ENCODE measurements at places on chromosomes 6 and 20.

DNA sequence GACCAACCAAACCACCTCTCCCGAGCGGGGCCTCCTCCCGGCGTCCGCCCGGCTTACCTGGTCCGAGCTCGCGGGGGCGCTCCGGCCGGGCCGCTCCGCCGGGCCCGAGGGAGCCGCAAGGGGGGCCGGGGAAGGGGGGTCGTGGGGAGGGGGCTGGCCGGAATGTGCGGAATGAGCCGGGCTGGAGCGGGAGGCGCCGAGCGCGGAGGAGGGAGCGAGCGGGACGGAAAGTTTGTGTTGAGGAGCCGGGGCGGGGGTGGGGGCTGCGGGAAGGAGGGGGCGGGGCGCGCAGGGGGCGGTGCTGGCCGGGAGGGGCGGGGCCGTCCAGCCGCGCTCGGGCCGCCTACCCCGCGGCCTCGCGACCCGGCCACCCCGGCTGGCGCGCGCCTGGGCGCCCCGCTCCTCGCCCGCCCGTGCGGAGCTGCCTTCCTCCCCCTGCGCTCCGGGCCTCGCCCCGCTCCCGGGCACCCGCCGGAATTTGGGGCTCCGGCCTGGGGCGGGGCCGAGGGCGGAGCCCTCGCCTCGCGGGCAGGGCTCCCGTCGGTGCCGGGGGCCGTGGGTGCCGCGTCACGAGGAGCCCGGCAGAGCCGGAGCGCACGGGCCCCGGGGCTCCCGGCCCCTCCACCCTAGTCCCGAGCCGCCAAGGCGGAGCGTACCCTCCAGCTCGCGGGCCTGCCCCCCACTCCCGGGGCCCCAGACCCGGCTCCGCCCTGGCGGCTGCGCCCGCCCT, at the start of gene TEAD3:
TEAD3 (minus strand) TSS at position 239 of the 730 bp plus-strand sequence.
- DNase-seq, result no peak

DNA sequence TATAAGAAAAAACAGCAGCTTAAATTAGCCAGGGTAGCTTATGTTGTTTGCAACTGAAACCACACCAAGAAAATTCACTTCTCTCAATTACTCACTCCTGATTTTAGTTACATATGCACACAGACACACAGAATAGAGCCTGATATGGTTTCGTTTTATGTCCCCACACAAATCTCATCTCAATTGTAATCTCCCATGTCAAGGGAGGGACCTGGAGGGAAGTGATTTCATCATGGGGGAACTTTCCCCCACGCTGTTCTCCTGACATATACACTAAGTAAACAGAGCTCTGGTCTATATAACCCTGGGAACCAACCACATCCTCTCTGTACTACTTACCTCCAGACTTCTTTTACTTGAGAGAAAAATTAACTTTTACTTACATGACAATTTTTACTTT, 9.8 kb downstream of the OR12D1 start:
- DNase-seq, result no peak

DNA sequence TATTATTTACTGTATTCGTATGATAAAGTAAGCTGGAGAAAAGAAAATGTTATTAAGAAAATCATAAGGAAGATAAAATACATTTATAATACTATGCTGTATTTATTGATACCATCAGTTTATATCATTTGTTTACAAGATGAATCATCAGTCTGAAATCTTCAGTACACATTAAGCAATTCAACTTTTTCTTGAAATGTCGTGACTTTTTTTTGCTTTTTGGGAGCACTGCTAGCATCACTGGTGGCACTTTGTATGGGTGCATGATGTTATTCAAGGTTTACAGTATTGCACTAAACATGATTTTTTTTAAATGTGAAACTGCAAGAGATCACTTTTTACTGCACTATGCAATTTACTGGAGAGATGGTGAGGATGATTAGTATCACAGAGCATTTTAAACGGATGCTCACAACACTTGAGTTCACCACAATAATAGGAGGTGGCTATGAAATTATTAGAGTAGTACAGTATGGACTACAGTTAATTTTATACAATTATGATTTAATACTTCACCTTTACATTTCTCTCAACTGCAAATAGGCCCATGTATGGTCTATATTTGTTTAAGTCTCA, 85.9 kb downstream of the SNAP25 start:
- DNase-seq, result no peak

DNA sequence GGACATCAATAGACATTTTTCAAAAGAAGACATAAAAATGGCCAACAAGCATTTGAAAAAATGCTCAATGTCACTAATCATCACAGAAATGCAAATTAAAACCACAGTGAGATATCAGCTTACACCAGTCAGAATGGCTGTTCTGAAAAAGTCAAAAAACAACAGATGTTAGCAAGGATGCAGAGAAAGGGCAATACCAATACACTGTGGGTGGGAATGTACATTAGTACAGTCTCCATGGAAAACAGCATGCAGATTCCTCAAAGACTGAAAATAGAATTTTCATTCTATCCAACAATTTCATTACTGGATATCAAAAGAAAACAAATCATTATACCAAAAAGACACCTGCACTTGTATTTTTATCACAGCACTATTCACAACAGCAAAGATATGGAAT, 85.3 kb downstream of the DCDC2 start:
- no peak for DNase-seq

DNA sequence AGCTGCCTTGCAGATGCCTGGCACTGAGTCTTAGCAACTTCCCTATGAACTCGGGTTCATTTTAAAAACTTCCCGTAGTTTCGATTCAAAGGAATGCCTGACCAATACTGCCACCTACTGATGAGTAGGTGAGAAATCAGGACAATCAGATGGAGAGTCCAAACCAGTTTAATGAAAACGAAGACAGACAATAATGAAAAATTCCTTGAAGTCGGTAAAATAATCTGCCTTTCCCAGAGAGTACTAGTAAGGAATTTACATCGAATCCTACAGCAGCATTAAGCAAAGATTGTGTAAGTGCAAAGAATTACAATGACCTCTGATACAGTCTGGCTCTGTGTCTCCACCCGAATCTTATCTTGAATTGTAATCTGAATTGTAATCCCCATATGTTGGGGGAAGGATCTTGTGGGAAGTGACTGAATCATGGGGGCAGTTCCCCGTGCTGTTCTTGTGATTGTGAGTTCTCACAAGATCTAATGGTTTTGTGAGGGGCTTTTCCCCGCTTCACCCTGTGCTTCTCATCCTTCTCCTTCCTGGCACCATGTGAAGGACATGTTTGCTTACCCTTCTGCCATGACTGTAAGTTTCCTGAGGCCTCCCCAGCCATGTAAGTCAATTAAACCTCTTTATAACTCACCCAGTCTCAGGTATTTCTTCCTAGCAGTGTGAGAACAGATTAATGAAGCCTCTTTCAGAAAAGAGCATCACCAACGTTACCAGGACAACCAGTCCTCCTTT, 134.4 kb downstream of the ARHGAP18 start:
- DNase-seq, result no peak

DNA sequence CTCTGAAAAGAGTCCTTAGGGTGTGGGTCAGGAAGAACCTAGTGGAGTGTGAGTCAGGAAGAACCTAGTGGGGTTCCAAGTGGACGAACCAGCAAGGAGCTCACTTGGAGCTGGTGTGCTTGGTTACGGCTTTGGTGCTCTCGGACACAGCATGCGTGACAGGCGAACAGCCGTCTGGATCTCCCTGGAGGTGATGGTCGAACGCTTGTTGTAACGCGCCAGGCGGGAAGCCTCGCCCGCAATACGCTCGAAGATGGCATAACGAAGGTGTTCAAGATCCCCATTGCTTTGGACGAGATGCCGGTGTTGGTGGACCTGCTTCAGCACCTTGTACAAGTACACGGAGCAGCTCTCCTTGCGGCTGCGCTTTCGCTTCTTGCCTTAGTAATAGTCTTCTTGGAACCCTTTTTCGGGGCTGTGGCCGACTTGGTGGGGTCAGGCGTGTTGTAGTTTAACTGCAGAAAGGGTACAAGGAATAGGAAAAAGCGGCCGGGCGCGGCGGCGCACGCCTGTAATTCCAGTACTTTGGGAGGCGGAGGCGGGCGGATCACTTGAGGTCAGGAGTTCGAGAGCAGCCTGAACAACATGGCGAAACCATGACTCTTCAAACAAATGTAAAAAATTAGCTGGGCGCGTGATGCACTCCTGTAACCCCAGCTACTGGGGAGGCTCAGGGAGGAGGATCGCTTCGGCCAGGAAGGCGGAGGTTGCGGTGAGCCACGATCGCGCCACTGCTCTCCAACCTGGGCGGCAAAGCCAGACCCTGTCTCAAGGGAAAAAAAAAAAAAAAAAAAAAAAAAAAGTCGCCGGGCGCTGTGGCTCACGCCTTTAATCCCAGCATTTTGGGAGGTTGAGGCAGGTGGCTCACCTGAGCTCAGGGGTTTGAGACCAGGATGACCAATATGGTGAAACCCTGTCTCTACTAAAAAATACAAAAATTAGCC, 48.0 kb downstream of the OR2B2 start:
- no peak for DNase-seq

- DNase-seq, result no peak
Measured at GRCh38 chr6:36955671-36956445, 1.3 kb downstream of the PI16 start.

- no peak for DNase-seq
Measured at GRCh38 chr6:30670760-30671527, 1.9 kb downstream of the DHX16 start.

Data from amygdala (tissue), 56 donors.